A549 treated with CpdA at 1 μM for 4 hours (cell line): ENCODE measurements at places on chromosomes 7 and 10. TPM values are rescaled to one million over a fixed set of nuclear protein-coding genes. Genes with fewer than 3 reads are reported as not detected.

The CISD1 gene
- 37.9 to 58.3 TPM (median 55.9 TPM) in 5 replicates for total RNA-seq

The PAX4 gene
- total RNA-seq = not detected in 5 replicates

The PRKG1 gene
- total RNA-seq = not detected in 5 replicates

The CCDC6 gene
- 22.1 to 24.1 TPM (median 22.2 TPM) in 5 replicates for total RNA-seq

The IKZF1 gene
- total RNA-seq = 0.01 TPM in 1 of 5 replicates, not detected in the others

The MEOX2 gene
- not detected in 5 replicates for total RNA-seq

The METTL27 gene
- total RNA-seq = 6.2 to 10.7 TPM (median 10.3 TPM) in 5 replicates

The PANK1 gene
- 5.4 to 6.9 TPM (median 6.4 TPM) in 5 replicates for total RNA-seq

The VAX1 gene
- total RNA-seq = 1.1 to 1.5 TPM (median 1.4 TPM) in 5 replicates

The GARIN1A gene
- 0.41 to 0.85 TPM (median 0.67 TPM) in 5 replicates for total RNA-seq

The PTF1A gene
- total RNA-seq = not detected in 5 replicates

The CYP26A1 gene
- total RNA-seq = 2.2 to 3.4 TPM (median 3.0 TPM) in 5 replicates

The PMPCB gene
- total RNA-seq = 60.7 to 74.4 TPM (median 67.9 TPM) in 5 replicates

The GRID2IP gene
- 0.01 TPM in 1 of 5 replicates, not detected in the others for total RNA-seq

The BLNK gene
- not detected in 5 replicates for total RNA-seq

The LIPF gene
- total RNA-seq = not detected in 5 replicates

The HK1 gene
- 34.3 to 44.6 TPM (median 37.8 TPM) in 5 replicates for total RNA-seq

The CD36 gene
- 0.13 to 0.22 TPM in 2 of 5 replicates, not detected in the others for total RNA-seq

The TWIST1 gene
- 1.4 to 4.2 TPM (median 3.6 TPM) in 5 replicates for total RNA-seq

The PLXNA4 gene
- total RNA-seq = 0.58 to 2.1 TPM (median 1.3 TPM) in 5 replicates

The HABP2 gene
- total RNA-seq = 0.04 to 0.20 TPM (median 0.08 TPM) in 4 of 5 replicates, not detected in the other

The GIMAP8 gene
- total RNA-seq = not detected in 5 replicates

The HOGA1 gene
- total RNA-seq = 0.81 to 2.0 TPM (median 1.3 TPM) in 5 replicates

The EMX2 gene
- total RNA-seq = 0.05 TPM in 1 of 5 replicates, not detected in the others

The DLX5 gene
- not detected in 5 replicates for total RNA-seq

The AMZ1 gene
- total RNA-seq = 0.05 TPM in 1 of 5 replicates, not detected in the others

The ASB10 gene
- total RNA-seq = not detected in 5 replicates

The CEP55 gene
- 60.7 to 75.5 TPM (median 65.1 TPM) in 5 replicates for total RNA-seq

The CYP26C1 gene
- not detected in 5 replicates for total RNA-seq

The VCL gene
- 92.2 to 132 TPM (median 119 TPM) in 5 replicates for total RNA-seq

The PRTFDC1 gene
- total RNA-seq = 16.0 to 20.5 TPM (median 17.5 TPM) in 5 replicates

The SPDYE2B gene
- total RNA-seq = not detected in 5 replicates

The TSPAN12 gene
- 0.51 to 1.2 TPM (median 0.80 TPM) in 5 replicates for total RNA-seq

The TEX47 gene
- not detected in 5 replicates for total RNA-seq
